HCT116 (cell line): ENCODE measurements at places on chromosomes 12 and 14. TPM values are rescaled to one million over a fixed set of nuclear protein-coding genes. Genes with fewer than 3 reads are reported as not detected.

The IFNG-AS1 gene
- total RNA-seq, result not detected

The ASB8 gene
- 14.0 TPM for total RNA-seq

DNA sequence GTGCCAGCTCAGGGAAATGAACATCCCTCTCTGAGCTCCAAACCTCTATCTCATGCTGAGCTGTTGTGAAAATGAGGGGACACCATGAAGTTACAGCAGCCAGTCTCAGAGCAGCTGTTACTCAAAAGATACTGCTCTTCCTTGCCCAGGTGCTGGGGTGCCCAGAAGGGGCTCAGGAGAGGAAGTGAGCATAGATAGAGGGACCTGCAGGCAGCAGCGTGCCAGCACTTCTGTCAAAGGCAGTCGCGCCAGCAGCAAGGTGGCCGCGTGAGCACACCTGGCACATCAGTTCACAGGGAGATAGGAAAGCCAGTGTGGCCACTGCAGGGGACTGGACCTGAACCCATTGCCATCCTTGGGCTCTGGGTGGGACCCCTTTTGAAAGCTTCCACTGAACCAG is 27.8 kb downstream of the C14orf132 start:
- DNase-seq, result no peak

DNA sequence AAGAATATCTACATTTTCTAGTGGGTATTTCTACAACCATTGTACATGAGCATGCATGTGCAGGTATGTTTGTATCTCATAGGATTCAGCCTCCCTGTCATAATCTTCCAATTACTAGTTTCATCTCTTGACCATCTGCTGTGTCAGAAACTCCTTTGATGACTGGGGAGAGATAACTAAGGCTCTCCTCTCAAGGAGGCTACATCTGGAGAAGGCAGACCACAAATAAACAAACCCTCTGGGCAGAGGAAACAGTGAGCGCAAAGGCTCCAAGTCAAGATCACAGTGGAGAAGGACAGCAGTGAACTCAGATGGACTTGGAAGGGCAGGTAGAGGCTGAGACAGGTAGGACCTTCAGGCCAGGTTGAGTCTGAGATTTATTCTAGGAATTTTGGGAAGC is 166.4 kb downstream of the PELI2 start:
- no peak for DNase-seq

DNA sequence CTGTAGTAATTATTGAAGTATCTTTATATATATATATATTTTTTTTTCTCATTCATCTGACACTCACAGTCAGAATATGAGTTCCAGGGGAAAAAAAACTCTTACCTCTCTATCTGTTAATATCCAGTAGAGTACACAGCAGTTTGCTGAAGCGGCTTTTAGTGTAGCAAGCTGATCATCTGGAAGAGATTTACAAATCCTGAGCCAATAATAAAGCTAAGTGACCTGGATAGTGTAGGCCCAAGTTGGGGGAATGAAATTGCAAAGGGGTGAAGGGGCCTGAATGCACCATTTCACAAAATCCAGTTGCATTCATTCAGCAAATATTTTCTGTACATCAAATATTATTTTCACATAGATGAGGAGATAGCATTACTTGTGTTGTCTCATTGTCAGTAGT is 234.6 kb upstream of the FLRT2 start:
- DNase-seq, result no peak

- DNase-seq, result no peak
Measured at GRCh38 chr14:93285044-93285443, 47.8 kb downstream of the BTBD7 start.

GRCh38 chr12:15896867-15897266 is 14.3 kb upstream of the DERA start:
- DNase-seq, result no peak

- no peak for DNase-seq
Measured at GRCh38 chr12:47772738-47773061, 338 bp upstream of the SLC48A1 start.
